ENCODE measurements at places on chromosomes 16 and 17. TPM values are rescaled to one million over a fixed set of nuclear protein-coding genes. Genes with fewer than 3 reads are reported as not detected.

GRCh38 chr17:29623283-29623647 is 553 bp upstream of the CORO6 start:
- no peak overlapping the region for H3K4me3 ChIP-seq
- no peaks in the 10 kb centered on the region for H3K36me3 ChIP-seq
- no peak overlapping the region for H3K27ac ChIP-seq
- no peak for DNase-seq
- no peaks in the 10 kb centered on the region for H3K27me3 ChIP-seq

DNA sequence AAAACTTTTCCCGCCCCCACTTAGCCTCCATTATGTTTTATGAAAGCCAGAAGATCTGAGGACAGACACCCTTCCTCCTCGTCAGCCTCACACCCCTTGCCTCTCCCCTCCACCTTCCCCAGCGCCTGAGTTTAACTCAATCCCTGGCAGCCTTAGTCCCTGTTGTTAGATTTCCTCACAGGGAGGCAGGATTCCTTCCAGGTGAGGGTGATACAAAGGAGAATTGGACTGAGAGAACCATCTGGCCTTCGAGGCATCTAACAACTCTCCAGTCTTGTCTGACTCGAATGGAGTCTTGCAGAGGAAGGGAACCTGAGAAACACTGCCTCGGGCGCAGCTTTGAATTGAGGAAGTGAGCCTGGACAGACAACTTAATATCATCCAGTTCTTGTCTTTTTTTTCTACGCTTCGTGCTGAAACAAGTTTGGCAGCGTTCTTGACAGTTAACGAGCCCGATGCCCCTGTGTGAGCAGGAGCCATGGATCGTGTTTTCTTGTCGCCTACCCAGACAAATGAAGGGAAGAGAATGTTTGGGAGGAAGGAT is 1.3 kb upstream of the ZNF768 start:
- peak overlapping the region; percentile 99 for H3K27ac ChIP-seq
- H3K36me3 ChIP-seq = no peaks in the 10 kb centered on the region
- DNase-seq = no peak
- H3K4me1 ChIP-seq = peaks cover 6% of the 10 kb centered on the region
- H3K27me3 ChIP-seq = no peaks in the 10 kb centered on the region
- H3K4me3 ChIP-seq = peak overlapping the region; percentile 55

DNA sequence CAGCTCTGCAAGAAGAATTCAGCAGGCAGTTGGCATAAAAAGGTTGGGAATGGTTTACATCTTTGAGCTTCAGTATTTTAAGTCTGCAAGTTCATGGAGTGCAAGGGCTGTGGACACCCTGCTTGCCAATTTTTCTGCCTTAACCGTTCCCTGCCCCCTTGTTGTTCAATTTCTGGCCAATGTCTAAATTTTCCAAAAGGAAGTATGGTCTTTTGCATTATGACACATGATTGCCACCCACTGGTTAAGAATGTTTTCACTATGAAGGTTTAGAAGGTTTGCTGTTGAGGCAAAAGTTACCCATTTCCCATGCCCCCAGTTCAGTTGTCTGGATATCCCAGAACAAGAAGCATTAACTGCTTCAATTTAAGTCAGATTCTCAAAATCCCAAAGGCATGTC is 441.9 kb downstream of the CDH13 start:
- H3K27me3 ChIP-seq = no peaks in the 10 kb centered on the region
- H3K27ac ChIP-seq = no peak overlapping the region
- no peaks in the 10 kb centered on the region for H3K36me3 ChIP-seq
- no peaks in the 10 kb centered on the region for H3K4me1 ChIP-seq
- no peak for DNase-seq
- H3K4me3 ChIP-seq = no peak overlapping the region

GRCh38 chr16:78133919-78134318 is 34.5 kb downstream of the WWOX start:
- H3K36me3 ChIP-seq = no peaks in the 10 kb centered on the region
- no peak overlapping the region for H3K4me3 ChIP-seq
- H3K4me1 ChIP-seq = peaks cover 18% of the 10 kb centered on the region
- no peak for DNase-seq
- no peak overlapping the region for H3K27ac ChIP-seq
- no peaks in the 10 kb centered on the region for H3K27me3 ChIP-seq

GRCh38 chr17:49850772-49851386 is 3.0 kb upstream of the TAC4 start:
- H3K4me3 ChIP-seq = peak overlapping the region; percentile 22
- DNase-seq = no peak
- H3K4me1 ChIP-seq = no peaks in the 10 kb centered on the region
- no peaks in the 10 kb centered on the region for H3K36me3 ChIP-seq
- H3K27me3 ChIP-seq = no peaks in the 10 kb centered on the region

DNA sequence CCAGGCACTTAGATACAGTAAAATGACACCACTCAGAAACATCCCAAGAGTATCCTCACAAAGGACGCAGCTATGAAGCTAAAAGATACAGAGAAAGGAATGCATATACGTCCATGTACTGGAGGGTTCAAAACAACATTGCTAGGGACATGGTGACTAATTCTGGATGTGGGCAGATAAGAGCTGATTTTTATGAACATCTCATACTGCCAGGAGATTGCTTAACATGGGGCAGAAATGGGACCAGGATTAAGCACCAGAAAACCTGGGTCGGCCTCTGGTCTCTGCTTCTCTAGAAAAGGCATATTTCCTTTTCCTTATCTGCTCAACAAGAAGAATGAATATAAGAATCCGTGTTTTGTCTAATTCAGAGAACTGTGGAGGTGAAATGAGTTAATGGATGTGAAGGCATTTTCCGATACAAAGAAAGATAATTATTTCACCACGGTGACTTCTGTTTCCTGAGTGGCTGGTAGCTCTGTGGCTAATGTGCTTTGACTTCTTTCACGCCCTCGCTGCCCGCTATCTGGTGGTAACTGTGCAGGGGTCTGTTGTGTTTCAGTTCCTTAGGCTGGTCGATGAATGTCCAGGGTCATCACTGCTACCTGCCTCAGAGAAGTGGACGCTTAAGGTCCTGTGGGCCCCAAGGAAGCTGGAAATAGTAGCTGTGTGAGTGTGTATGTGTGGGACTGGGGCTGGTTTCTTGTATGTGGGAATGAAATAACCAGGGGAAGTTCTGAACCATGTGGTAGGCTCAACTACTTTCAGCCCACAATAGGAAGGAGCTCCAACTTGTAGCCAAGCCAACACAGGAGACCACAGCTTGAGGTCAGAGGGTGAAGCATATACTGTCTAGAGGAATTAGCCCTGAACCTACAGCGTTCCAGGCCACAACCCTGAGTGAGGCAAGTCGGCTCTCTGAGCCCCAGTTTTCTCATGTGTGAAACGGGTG is 15.8 kb upstream of the CCL5 start:
- H3K4me3 ChIP-seq = no peak overlapping the region
- H3K4me1 ChIP-seq = no peaks in the 10 kb centered on the region
- no peak overlapping the region for H3K27ac ChIP-seq
- no peaks in the 10 kb centered on the region for H3K36me3 ChIP-seq
- H3K27me3 ChIP-seq = no peaks in the 10 kb centered on the region

TEKT1 gene
- total RNA-seq = not detected
